ENCODE measurements at places on chromosomes 2 and 18. TPM values are rescaled to one million over a fixed set of nuclear protein-coding genes. Genes with fewer than 3 reads are reported as not detected.

GRCh38 chr2:105488285-105488684 is 89.4 kb upstream of the FHL2 start:
- no peak for DNase-seq

DNA sequence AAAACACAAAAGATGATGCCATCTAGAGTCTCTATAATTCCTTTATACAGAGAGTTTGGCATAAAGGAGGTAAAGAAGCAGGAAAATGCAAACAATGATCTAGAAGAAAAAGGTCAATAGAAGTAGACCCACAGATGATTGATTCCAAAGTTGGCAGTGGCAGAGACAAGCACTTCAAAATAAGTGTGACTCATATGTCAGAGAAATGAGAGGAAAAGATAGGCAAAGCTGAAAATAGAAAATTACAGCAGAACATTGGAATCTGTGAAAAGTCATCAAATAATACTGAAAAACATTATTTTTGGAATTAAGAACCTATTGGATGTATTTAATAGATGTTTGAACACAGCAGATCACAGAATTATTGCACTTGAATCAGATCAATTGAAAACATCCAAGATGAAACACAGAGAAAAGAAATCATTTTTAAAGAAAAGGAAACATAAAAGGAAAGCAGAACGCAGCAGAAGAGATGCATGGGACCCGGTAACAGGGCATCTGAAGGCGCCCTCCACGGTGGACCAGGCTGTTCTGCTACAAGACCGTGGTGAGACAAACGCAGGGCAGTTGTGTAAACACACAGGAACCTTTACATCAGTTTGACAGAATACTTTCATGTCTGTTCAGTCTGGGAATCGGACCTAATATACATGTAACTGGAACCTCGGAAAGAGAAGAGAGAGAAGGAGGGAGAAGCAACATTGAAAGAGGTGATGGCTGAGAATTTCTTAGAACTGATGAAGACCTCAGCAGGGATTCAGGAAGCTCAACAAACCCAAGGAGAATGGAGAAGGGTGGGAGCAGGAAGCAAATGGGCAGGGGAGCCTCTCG is 74.6 kb upstream of the GPC1 start:
- DNase-seq = no peak

SERPINB4 gene
- total RNA-seq = not detected

- no peak for DNase-seq
These were observed 149.2 kb downstream of the EVA1A start for GRCh38 chr2:75411574-75411973.

OSGEPL1 gene
- 3.7 TPM for total RNA-seq

GRCh38 chr2:60577682-60578283 is 24.3 kb upstream of the BCL11A start:
- DNase-seq = no peak

TUBB8B gene
- not detected for total RNA-seq

ELOA2 gene
- not detected for total RNA-seq

DNA sequence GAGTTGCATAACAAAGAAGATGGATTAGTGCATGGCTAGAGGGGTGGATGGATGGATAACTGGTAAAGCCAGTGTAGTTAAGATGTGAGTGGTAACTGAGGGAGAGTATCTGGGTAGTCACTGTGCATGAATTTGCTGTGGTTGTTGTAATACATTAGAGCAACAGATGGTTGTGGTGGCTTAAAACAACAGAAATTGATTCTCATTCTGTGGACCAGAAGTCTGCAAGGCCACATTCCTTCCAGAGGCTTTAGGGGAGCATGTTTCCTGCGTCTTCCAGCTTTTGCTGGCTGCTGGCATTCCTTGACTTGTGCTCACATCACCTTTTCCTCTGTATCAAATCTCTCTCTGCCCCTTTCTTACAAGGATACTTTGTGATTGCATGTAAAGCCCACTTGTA is 155.4 kb downstream of the ASB1 start:
- no peak for DNase-seq

STARD6 gene
- total RNA-seq = not detected

DNA sequence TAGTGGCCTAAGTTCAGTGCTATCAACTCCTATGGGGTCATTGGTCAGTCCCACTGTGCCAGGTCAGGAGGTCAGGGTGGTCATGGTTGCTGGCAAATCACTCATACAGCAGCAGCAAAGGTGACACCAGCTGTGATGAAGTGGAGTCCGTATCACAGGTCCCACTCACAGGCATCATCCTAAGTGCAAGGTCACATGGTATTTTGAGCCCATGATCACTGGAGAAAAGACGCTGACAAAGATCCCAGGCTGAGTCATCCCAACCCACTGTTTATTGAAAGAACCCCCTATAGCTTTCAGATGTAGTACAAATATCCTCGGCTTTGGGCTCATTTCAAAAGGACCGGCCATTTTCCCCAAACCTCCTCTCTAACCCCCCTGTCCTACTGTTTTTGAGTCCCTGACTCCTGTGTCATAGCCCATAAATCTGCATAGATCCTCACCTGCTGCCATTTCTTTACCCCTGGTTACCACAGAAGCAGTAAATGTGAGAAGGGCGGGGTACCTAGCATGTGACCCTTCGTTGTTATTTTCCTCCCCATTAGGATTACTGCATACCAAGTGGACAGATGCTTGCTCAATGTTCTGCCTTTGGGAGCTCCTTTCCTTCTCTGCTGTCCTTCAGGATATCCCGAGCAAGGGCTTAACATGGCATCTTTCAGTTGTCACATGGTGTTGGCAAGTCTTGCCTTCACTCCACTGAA is 107.7 kb downstream of the COL6A3 start:
- DNase-seq = no peak

DNA sequence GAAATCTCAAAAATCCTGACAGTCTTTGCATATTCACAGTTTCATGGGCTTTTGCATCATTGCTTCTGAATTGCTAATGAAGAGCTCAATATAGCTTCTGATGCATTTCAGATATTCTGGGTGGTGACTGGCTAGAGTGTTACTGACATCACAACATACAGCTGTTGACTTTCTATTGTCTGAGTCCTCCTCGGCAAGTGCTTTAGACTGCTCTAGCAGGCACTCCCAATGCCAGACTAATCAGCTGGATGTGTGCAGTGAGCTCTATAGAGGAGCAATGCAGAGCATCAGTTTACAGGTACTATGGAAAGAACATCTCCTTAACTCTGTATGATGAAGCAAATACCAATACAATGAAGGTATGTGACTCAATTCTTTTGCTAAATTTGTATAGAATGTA is 54.9 kb downstream of the R3HDM1 start:
- no peak for DNase-seq

GRCh38 chr2:16554060-16554583 is 111.5 kb downstream of the CYRIA start:
- DNase-seq = no peak

DNA sequence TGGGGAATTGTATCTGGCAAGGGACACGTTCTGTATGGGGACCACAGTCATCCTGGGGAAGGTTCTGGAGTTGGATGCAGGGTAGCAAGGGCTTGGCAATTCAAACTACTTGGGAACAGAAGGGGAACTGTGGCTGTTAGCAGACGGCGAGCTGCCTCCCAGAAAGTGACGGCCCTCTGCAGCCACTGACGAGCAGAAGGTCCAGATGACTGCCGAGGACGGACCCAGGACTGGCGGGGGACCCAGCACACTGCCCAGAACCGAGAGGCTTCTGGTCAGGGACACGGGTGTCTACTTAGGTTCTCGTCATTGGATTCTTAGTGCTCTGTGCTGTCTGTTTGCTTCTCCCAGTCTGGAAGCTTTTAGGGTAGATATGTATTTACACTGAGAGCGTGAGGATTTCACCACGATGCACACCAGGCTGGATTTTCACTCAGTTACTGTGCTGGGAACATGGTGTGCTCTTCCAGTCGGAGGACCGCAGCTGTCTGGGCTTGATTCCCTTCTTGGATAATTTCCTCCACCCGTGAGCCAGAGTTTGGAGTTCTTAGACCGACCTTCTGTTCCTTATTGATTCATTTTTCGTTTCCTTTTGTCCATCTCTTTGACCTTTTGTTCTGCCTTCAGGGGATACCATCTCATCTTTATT is 13.4 kb downstream of the GPR35 start:
- no peak for DNase-seq

LRRC30 gene
- total RNA-seq = not detected

DNA sequence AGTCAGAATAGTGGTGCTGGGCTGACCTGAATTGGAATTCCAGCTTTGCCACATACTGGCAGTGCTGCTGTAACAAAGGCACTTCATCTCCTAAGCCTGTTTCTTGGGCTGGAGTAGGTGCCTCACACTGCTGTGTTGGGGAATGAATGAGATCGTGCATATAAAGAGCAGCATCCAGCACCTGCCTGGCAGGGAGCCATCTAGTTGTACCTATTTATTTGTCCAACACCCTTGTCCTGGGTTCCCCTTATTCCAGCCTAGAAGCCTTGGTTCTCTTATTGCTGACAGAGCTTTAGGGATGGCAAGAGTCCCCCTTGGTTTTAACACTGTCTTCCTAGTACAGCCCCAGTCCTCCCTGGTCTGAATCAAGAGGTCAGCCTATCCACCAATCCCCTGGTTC is 275.3 kb upstream of the RAB12 start:
- DNase-seq = no peak

- no peak for DNase-seq
These were observed 80.3 kb downstream of the XRCC5 start for GRCh38 chr2:216189410-216189809.

TMEM200C gene
- not detected for total RNA-seq

EPHA4 gene
- 2.0 TPM for total RNA-seq

DNA sequence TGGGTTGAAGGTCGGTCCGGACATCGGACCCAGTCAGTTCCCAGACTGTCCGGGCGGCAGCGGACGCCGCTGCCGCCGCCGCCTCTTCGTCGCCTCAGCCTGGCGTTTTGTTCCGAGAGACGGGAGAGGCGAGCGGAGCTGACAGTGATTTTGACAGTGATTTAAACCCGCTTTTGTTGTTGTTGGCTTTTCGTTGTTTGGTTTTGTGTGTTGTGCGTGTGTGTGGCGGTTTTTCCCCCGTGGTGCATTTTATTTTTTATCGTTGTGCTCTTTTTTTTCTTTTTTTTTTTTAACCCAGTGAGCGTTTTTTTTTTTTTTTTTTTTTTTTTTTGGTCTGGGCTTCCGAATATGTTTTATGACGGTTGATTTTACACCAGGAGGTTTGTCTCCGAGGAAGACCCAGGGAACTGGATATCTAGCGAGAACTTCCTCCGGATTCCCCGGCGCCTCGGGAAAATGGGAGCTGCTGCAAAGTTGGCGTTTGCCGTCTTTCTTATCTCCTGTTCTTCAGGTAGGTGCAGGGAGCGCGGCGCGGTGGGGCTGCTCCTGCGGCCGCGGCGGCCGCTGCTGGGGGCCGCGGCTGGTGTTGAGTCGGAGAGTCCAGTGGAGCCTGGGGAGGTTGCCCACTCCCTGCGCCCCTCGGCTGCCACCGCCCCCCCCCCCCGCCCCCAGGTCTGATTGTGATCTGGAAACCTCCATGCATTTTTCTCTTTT is at the start of gene ACVR2A:
TSS of gene ACVR2A (plus strand) at position 333 of the 714 bp plus-strand sequence. CDS start at position 457, 124 bp downstream.
- peak; percentile 57 for DNase-seq

C2orf81 gene
- total RNA-seq = 4.3 TPM

DNA sequence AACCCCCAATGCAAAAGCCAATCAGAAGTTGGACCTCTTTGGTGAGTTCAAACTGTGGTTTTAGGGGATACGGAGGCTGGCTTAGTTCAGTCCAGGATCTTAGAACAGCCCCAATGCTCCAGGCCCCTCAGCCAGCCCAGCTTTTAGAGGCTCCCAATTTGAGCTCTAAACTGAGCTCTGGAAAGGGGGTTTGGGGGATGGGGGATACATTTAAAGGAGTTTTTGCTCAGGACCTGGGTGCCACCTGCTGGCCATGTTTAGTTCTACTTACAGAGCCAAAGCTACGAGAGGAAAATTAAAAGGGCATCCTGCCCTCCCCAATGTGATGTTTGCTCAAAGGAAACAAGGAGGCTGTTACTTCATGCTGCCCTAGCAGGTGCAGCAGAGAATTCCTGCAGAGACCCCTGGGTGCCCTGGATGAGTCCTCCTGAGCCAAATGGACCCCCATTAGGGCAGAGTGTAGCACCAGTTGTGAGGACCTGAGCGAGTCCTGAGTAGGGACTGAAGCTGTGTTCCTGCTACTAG is 15.9 kb upstream of the TMEM214 start:
- DNase-seq = peak; percentile 68

GRCh38 chr2:223297788-223298187 is 245.8 kb downstream of the KCNE4 start:
- DNase-seq = no peak

DNA sequence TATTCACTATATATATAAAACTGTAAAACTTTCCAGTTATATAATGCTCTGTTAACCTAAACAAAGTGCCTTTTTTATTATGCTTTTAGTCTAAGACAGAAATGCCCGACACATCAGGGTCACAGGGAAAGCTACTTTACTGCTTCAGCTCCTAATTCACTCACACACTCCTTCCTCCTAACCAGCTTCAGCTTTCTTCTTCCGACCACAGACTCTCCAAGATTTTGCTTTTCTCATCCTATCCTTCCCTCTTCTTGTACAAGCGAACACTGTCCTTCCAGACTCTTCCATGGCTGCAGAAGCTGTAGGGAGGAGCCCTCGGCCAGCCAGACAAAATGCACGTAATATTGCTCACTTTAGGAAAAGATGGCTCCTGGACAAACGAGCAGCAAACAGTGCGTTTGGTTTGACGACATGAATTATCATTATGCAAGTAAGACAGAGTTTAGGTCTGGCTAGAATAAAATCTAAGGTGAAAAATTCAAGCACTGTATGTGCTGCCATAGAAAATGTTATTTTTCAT is 47.5 kb upstream of the HNRNPA3 start:
- peak; percentile 56 for DNase-seq

DNA sequence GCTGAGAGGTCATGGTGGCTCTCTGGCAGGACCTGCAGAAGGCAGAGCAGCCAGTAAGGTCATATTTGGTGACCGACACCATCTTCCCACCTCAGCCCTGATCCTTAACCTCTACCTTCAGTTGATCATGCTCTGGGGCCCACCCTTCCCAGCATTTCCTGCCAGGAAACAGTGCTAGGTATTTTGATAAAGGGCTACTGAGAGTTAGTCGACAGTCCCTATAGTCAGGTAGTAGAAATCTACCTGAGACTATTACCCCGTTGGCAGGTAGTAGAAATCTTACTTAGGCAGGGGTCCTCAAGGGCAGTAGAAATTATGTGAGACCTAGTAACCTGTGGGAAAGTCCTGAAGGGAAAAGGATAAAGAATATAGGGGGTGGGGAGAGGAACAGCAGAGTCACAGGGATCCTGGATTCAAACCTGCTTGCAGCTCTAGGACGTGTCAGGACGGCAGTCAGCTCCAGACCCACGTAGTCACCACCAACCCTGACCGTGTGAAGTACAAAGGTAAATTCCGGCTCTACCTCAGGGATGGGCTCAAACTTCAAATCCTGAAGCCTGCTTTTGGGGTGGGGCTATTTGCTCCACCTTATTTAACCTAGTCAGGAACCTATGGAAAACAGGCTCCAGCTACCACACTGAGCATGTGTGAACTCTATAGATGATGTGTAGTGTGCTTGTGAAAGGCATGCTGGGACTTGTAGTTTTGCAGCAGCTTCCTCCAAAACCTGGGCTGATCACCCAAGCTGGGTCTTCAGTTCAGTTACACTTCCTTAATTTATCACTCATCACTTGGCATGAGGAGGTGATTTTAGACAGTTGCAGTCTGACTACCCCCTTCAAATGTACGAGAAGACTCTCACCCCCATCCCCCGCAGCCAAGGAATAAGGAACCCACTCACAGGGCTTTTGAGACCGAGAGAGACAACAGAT is at the start of gene DQX1:
TSS of gene DQX1 (minus strand) at position 515 of the 932 bp plus-strand sequence. CDS start at position 13, 502 bp downstream.
- DNase-seq = peak; percentile 78

APOB gene
- total RNA-seq = not detected

Measured in MCF 10A (cell line).